WTC11 (cell line): ENCODE measurements at places on chromosomes 4 and X.

- no peaks in the 10 kb centered on the region for H3K27me3 ChIP-seq
- H3K36me3 ChIP-seq, result no peaks in the 10 kb centered on the region
- no peak overlapping the region for H3K27ac ChIP-seq
- no peak overlapping the region for H3K4me3 ChIP-seq
- no peak for DNase-seq
These were observed 387.3 kb upstream of the ADGRL3 start for GRCh38 chr4:60812811-60813210.

DNA sequence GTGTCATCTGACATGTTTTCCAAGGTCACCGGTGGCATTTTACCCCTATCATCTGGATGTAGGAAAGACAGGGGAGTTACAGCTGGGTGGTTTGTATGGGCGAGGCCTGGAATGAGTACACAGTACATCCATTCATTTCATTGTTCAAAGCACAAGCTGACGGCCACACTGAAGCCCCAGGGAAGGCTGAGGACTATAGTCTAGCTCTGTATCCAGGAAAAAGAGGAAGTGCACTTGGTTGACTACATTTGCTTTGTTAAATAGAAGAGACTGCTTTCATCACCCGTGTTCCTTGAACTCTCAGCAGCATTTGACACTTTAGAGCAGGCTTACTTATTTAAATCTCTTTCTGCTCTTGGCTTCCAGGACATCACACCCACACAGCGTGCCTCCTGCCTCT lies 1041.0 kb upstream of the TENM3 start:
- no peak overlapping the region for H3K27ac ChIP-seq
- no peak overlapping the region for H3K4me3 ChIP-seq
- no peak for DNase-seq
- H3K36me3 ChIP-seq, result no peaks in the 10 kb centered on the region
- H3K27me3 ChIP-seq, result no peaks in the 10 kb centered on the region

DNA sequence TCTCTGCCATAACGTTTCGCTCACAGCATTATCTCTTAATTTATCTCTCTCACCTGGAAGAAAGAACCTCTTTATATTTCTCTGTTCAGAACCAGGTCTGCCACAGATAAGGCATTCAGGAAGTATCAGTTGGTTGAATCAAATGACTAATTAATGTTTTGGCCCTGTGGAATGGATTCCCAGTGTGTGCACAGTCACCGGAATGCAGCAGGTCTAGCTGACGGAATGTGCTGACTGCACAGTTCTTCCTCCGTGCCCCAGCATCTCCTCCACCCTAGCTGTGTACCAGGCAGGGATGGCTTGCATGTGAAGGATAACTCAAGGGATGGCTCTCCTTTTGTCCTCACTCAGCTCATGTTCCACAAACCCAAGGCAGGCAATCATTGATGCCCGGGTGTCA lies 141.8 kb upstream of the MSX1 start:
- H3K4me1 ChIP-seq, result peaks cover 13% of the 10 kb centered on the region
- peaks cover 5% of the 10 kb centered on the region for H3K36me3 ChIP-seq
- no peak overlapping the region for H3K4me3 ChIP-seq
- no peak overlapping the region for H3K27ac ChIP-seq
- DNase-seq, result no peak
- H3K27me3 ChIP-seq, result peaks cover 2% of the 10 kb centered on the region

DNA sequence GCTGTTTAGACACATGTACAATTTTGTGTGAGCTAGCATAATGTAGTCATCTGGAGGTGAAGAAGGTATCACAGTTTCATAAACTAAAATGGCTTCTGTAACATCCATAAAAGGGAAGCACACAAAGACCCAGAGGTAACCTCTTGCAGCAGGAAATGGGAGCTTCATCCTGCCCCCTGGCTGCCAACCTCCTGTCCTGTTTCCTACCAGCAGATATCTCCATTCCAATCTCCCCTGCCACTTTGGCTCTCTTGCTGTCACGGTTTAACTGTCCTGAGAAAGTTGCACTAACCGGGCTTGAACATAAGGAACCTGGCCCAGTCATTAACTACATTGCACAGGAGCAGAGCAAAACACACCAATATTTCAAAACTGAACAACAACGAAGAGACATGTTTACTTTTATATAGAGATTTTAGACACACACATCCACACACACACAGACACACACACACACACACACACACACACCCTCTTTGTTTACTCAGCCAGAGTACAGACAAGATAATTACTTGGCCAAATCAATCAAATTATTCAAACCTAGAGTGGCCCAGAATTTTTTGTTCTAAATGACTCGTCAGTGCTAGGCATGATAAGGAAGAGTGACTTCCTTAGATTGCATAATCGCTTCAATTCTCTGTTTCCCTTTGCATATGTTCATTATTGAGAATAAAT lies 24.2 kb downstream of the MID2 start:
- H3K27me3 ChIP-seq, result no peaks in the 10 kb centered on the region
- DNase-seq, result peak; percentile 23
- peaks cover 14% of the 10 kb centered on the region for H3K4me1 ChIP-seq
- no peak overlapping the region for H3K4me3 ChIP-seq
- no peak overlapping the region for H3K27ac ChIP-seq
- no peaks in the 10 kb centered on the region for H3K36me3 ChIP-seq

- peak overlapping the region; percentile 65 for H3K4me3 ChIP-seq
- H3K36me3 ChIP-seq, result no peaks in the 10 kb centered on the region
- DNase-seq, result no peak
- H3K4me1 ChIP-seq, result peaks cover 45% of the 10 kb centered on the region
- peak overlapping the region; percentile 78 for H3K27ac ChIP-seq
These were observed 6.0 kb downstream of the GAGE10 start for GRCh38 chrX:49309401-49309981.

DNA sequence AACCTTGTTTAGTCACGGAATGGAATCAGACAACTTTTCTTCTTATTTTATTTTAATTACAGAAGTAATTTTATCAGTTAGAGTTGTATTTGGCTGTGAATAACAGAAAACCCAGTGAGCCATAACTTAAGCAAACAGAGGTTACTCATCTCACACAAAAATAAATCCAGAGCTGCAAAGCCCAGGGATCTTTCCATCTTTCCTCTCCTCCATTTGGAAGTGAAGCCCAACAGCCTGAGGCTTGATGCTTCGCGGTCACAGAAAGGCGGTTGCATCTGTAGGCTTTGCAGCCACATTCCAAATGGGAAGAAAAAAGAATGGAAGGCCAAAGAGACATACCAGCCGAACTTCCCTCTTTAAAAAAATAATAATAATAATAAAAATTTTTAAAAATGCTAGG lies 22.6 kb downstream of the CHRNA9 start:
- DNase-seq, result no peak
- no peaks in the 10 kb centered on the region for H3K4me1 ChIP-seq
- no peak overlapping the region; the same call in 1 of the 2 replicates for H3K27ac ChIP-seq

GRCh38 chr4:48604041-48604440 lies 114.0 kb downstream of the ZAR1 start:
- DNase-seq, result no peak
- H3K27ac ChIP-seq, result no peak overlapping the region
- H3K36me3 ChIP-seq, result no peaks in the 10 kb centered on the region
- H3K27me3 ChIP-seq, result no peaks in the 10 kb centered on the region

GRCh38 chr4:125481334-125482045 lies 166.7 kb downstream of the FAT4 start:
- H3K4me3 ChIP-seq, result no peak overlapping the region
- no peaks in the 10 kb centered on the region for H3K36me3 ChIP-seq
- no peak for DNase-seq
- no peaks in the 10 kb centered on the region for H3K27me3 ChIP-seq

- no peak overlapping the region for H3K27ac ChIP-seq
- DNase-seq, result no peak
- H3K27me3 ChIP-seq, result no peaks in the 10 kb centered on the region; the same call in 1 of the 2 replicates
- H3K36me3 ChIP-seq, result no peaks in the 10 kb centered on the region
These were observed 10.4 kb downstream of the SLC9B1 start for GRCh38 chr4:103008875-103009729.

DNA sequence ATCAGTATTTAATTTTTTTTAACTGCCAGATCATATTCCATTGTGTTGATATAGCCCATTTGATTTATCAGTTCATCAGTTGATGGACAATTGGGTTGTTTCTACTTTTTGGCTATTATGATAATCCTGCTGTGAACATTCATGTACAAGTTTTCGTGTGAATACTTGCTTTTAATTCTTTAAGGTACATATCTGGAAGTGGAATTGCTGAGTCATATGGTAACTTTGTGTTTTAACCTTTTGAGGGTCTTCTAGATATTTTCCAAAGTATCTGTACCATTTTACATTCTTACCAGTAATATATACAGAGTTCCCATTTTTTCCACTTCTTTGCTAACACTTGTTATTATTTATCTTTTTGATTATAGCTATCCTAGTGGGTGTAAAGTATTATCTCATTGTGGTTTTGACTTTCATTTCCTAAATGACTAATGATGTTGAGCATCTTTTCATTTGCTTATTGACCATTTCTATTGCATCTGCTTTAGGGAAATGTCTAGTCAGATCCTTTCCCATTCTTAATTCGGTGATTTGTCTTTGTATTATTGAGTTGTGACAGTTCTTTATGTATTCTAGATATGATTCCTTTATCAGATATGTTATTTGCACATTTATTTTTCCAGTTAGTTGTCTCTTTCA lies 75.2 kb upstream of the NUDT6 start:
- peaks cover 8% of the 10 kb centered on the region for H3K36me3 ChIP-seq
- H3K27ac ChIP-seq, result no peak overlapping the region
- H3K27me3 ChIP-seq, result no peaks in the 10 kb centered on the region
- no peaks in the 10 kb centered on the region for H3K4me1 ChIP-seq
- no peak overlapping the region for H3K4me3 ChIP-seq
- DNase-seq, result no peak

- H3K27ac ChIP-seq, result no peak overlapping the region
- H3K4me3 ChIP-seq, result no peak overlapping the region
- H3K4me1 ChIP-seq, result no peaks in the 10 kb centered on the region
- no peak for DNase-seq
- H3K36me3 ChIP-seq, result peaks cover 49% of the 10 kb centered on the region
- H3K27me3 ChIP-seq, result no peaks in the 10 kb centered on the region
These were observed 34.1 kb downstream of the HNRNPH2 start for GRCh38 chrX:101442085-101442484.

- H3K4me3 ChIP-seq, result no peak overlapping the region
- H3K27me3 ChIP-seq, result no peaks in the 10 kb centered on the region
- peak overlapping the region; percentile 48 for H3K27ac ChIP-seq
- DNase-seq, result no peak
These were observed 16.2 kb downstream of the RBM47 start for GRCh38 chr4:40613456-40613855.

- peaks cover 15% of the 10 kb centered on the region for H3K36me3 ChIP-seq
- peaks cover 17% of the 10 kb centered on the region for H3K4me1 ChIP-seq
- H3K27ac ChIP-seq, result no peak overlapping the region
- H3K4me3 ChIP-seq, result no peak overlapping the region
- DNase-seq, result no peak
These were observed 44.0 kb upstream of the IGFBP7 start for GRCh38 chr4:57154191-57154590.

- H3K4me1 ChIP-seq, result peaks cover 6% of the 10 kb centered on the region
- H3K27ac ChIP-seq, result no peak overlapping the region
- peaks cover 11% of the 10 kb centered on the region for H3K27me3 ChIP-seq
- DNase-seq, result peak; percentile 15
- H3K36me3 ChIP-seq, result no peaks in the 10 kb centered on the region
These were observed 736.9 kb upstream of the MAGEB2 start for GRCh38 chrX:29478336-29479069.

DNA sequence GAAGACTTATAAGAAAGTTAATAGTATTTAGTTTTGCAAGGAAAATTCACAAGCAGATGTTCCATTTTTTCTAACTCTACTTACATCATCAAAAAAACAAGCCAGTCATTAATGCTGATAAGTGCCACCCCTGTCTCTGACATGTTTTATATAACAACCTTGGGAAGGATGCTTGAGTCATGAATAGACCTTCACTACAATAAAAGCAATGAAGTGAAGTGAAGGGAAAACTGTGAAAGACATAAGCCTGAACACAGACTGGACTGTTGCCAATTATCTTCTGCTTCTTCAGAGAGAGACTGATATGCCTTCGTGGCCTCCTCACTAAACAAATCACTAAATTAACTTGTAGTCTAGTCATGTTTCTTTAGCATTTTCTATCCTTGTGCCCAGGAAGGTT lies 353.2 kb downstream of the PDHA2 start:
- no peak for DNase-seq
- H3K4me3 ChIP-seq, result no peak overlapping the region
- no peaks in the 10 kb centered on the region for H3K36me3 ChIP-seq

DNA sequence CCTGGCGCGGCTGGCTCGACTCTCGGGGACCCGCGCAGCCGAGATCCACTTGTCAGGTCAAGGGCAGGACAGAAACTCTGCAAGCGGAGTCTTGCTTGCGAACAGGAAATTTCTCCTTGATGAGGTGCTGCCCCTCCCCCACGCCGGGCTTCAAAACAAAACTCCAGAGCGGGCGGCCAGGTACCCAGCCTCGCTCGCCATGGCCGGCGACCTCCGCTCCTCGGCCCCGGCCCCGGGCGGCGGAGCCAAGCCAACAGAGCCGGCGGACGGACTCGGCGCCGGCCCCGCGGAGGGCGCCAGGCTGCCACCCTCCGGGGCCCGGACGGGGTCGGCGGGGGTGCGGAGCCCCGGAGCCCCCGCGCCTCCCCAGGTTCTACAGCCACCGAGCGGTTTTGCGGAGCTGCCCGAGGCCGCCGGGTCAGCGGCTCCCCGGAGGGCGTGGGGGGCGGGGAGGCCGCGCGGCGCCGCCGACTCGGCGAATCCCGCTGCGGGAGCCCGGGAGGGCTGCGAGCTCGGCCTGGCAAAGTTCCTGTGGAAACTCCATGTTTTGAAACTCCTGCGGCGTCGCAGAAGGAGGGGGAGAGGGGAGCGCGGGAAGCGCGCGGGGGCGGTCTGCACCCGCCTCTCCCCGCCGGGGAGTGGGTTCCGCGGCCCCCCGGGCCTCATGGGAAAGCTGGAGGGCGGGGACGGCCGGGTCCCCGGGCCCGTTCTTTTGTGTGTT lies 11.7 kb upstream of the BCOR start:
- H3K4me1 ChIP-seq, result peaks cover 19% of the 10 kb centered on the region
- H3K27me3 ChIP-seq, result peaks cover 19% of the 10 kb centered on the region
- H3K27ac ChIP-seq, result no peak overlapping the region
- no peaks in the 10 kb centered on the region for H3K36me3 ChIP-seq

DNA sequence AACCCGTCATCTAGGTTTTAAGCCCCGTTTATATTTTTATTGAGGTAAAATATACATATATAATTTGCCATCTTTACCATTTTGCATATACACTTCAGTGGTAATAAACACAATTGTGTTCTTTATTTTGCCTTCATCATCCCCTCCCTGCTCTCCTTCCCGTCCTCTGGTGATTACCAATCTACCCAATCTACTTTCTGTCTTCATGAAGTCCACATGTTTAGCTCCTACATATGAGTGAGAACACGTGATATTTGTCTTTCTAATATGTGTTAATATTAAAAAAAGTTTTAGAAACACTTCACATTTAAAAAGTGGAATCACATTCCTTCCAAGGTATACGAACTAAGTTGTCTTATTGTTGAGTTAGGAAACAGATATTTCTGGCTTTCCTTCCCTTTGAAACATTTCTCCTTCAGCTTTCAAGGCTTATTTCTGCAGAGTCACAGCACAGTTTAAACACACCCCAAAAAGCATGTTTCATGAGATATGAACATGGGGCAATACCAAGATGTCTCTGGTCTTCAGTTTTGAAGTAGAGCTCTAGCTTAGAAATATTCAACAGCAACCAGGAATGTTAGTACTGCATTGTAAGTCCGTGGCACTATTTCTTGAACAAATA lies 35.9 kb downstream of the GYPA start:
- H3K27me3 ChIP-seq, result no peaks in the 10 kb centered on the region
- H3K27ac ChIP-seq, result no peak overlapping the region
- H3K4me3 ChIP-seq, result no peak overlapping the region
- DNase-seq, result no peak

GRCh38 chr4:48844843-48845242 lies 14.0 kb downstream of the OCIAD1 start:
- H3K36me3 ChIP-seq, result peaks cover 55% of the 10 kb centered on the region
- DNase-seq, result no peak
- H3K27ac ChIP-seq, result peak overlapping the region; percentile 25
- no peak overlapping the region for H3K4me3 ChIP-seq
